ACHN (cell line): ENCODE measurements at places on chromosomes 3 and 15.

DNA sequence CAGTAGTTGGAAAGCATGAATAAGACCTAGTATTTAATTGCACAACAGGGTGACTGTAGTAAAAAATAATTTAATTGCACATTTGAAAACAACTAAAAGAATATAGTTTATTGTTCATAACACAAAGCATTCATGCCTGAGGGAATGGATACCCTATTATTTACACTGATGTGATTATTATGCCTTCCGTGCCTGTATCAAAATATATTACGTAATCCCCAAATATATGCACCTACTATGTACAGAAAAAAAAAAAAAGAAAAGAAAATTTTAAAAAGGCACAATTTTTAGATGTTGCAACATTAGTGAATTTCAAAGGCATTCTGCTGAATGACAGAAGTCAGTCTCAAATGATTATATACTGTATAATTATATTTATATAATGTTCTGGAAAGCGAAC, 647.2 kb upstream of the BCHE start:
- DNase-seq: no peak

GRCh38 chr3:57006949-57007419, 53.5 kb upstream of the SPATA12 start:
- DNase-seq: peak; percentile 33

DNA sequence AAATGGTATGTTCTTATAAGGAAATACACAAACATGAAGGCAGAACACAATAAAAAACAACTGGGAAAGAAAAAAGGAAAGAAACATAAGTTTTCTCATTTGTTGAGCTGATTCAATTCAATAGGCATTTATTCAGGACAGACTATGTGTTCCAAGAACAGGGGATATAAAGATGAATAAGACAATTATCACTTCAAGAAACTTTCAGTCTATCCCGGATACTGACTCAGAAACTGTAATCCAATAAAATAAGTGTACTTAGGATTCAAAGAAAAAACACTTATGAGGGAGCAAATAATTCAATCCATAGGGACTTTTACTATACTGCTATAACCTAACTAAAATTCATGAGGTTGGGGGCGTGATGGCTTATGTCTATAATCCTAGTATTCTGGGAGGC, 3.5 kb upstream of the POPDC2 start:
- DNase-seq: no peak

- no peak for DNase-seq
These were observed 335.8 kb downstream of the MECOM start for GRCh38 chr3:169327546-169328356.

DNA sequence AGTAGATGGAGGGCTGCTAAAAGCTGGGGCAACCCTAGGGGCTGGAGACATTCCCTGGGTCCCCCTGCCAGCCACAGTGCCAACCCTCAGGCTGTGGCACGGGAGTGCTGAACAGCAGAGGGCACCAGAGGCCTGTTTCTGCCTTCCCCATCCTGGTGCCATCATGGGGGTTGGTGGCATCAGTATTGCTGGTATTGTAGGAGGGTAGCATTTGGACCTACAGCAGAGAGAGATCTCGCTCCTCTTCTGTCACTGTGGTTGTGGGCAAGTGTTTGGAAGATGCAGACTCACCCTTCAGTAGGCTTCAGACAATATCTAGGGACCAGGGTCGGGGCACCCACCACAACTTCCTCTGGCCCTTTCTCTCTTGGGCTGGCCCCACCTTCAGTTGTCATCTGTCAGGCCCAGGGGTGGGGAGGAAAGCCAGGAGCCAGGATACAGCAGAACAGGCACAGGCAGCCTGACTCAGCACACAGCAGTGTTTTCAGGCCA, 123.5 kb downstream of the RPLP1 start:
- DNase-seq: peak; percentile 48

DNA sequence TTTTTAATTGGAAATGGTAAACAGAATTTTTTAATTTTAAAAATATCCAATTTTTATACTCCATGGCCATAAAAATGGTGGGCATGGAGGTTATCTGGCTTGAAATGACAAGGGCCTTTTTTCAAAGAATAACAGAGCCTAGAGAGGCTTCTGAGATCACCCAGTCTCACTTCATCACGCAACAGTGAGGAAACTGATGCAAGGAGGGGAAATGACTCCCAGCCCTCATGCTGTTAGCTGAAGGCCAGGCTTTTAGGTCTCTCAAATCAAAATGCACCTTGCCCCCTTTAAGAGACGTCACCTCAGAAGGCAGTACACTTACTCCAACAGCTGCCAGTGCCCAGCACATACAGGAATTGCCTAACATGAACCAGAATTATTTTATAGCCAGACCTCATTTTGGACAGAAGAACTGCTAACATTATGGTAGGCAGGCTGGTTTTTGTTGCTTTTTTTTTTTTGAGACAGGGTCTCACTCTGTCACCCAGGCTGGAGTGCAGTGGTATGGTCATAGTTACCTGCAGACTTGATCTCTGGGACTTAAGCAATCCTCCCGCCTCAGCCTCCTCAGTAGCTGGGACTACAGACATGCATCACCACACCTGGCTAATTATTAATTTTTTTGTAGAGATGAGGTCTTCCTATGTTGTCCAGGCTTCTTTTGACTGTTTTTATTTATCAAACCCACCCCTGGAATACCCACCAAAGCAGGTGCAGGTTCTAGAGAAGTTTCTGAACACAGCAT, 9.1 kb downstream of the RAB43 start:
- peak; percentile 62 for DNase-seq

- DNase-seq: peak; percentile 34
These were observed 587 bp downstream of the PIGX start for GRCh38 chr3:196712514-196713413.

DNA sequence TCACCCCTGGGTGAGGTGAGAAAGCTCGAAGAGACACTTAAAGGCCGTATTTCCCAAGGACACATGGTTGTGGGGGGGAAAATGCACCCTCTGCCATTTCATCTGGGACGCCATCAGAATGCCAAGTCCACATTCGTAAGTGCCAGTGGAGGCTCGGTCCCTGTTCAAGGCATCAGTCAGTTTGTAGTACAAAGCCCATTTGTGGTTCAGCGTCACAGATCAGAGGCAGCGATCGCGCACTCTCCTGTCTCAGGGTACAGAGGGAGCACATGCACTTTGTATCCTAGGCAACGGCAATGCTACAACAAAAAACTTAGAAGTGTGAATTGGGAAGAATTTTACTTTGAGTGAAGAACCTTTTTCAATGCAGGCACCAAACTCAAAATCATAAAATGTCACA, 27.2 kb downstream of the SEMA6D start:
- no peak for DNase-seq

- no peak for DNase-seq
These were observed 47.8 kb downstream of the DAPK2 start for GRCh38 chr15:63998489-63998888.

DNA sequence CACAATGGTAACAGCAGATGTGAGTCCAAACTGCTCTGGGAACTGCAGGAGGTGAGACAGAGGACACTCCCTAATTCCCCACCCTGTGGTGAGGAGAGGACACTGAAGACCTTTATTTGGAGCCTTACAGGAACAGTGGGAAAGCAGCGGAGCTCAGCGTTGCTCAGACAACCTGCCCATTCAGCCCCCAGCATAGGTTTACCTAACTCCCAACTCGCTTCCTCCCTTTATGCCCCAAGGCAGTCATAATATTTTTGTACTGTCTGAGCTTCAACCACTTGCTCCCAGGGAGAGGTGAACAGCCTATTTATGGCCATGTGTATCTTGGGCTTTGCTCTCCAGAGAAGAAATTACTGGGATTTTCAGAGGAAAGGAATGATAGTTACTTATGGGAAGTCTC, 34.1 kb downstream of the SHC4 start:
- no peak for DNase-seq

GRCh38 chr3:124429129-124429815, 301.0 kb upstream of the UMPS start:
- DNase-seq: no peak

- peak; percentile 20 for DNase-seq
These were observed 271.5 kb upstream of the TBL1XR1 start for GRCh38 chr3:177468816-177469215.

DNA sequence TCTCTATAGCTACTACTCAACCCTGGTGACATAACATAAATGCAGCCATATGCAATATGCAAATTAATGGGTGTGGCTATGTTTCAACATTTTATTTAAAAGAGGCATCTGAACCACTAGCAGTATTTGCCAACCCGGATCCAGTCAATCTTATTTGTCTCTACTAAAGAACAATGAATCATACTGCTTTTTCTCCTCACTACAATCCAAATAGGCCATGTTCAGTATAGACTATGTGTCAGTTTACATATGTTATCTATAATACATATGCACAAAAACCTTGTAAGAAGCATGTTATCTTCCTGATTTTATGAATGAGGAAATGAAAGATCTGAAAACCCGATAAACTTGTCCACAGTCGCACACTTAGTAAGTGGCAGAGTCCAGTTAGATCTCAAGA, 125.7 kb downstream of the STAG1 start:
- no peak for DNase-seq

DNA sequence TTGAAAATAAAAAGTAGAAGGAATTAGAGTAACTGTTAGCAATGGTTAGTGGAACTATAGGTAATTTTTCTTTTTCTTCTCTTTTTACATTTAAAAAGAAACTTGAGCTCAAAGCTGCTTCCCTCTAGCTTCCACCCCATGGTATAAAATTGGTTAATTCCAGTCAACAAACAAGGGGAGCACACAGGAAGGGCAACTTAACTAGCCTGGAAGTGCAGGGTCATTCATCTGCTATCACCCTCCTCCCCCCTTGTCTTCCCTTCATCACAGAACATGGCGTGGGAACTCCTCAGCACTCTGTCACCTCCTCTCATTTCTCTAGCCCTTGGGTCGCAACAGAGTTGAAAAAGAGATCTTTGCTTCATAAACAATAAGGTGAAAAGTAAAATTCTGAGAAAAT, 20.0 kb downstream of the MASP1 start:
- no peak for DNase-seq

- no peak for DNase-seq
These were observed 32.3 kb upstream of the ZCWPW2 start for GRCh38 chr3:28316226-28316625.

DNA sequence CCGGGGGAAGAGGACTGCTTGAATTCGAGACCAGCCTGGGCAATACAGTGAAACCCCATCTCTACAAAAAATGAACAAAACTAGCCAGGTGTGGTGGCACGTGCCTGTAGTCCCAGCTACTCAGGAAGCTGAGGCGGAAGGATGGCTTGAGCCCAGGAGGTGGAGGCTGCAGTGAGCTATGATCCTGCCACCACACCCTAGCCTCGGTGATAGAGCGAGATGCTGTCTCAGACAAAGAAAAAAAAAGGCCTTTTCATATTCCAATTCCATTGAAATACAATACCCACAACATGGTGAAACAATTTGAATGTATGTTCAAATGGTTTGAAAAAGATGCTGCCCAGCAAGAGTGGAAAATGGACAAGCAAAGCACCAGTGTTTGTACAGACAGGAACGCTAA, 61.8 kb upstream of the ZNF148 start:
- no peak for DNase-seq

DNA sequence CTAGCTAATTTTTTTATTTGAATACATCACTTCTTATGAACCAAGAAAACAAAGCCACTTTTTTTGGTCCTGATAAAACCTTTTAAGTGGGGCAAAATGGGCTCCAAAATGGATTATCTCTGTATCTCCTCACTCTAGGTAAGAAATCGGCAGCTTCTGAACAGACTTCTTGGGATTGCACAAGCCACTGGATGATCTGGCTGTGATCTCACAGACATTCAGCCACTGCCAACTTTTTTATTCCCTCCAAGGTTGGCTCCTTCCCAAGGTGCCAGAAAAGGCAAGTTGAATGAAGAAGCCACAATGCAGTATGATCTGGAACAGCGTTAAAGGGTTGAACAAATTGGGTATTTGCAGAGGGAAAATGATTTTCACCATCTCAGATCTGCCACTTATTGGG, 73.2 kb downstream of the PRICKLE2 start:
- DNase-seq: no peak

GRCh38 chr3:79314544-79314943, 453.3 kb downstream of the ROBO1 start:
- no peak for DNase-seq

GRCh38 chr3:13009132-13009945, 63.9 kb downstream of the IQSEC1 start:
- no peak for DNase-seq

DNA sequence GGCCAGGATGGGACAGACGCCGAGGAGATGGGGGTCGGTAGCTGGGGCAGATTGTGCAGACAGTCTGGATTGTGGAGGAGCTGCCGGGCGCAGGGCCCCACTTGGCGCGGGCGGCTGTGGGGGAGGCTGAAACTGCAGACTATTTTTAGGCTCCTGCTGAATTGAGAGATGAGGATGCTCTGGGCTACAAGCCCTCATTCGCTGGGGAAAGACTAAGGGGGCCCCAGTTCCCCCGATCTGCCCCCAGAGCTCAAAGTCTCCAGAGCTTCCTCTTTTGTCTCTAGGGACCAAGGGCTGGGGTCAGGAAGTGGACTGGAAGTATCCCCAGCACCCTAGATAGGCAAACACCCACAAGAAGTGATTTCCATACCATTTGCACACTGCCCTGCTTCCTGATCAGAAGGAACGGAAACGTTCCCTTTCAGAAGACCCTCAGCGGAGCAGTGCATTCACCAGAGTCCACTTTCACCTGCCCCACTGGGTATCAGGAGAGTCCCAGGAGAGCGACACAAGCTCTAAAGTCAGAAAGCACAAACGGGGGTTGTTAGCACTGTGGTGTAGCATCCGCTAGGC, 29.7 kb downstream of the SEMA7A start:
- DNase-seq: no peak

DNA sequence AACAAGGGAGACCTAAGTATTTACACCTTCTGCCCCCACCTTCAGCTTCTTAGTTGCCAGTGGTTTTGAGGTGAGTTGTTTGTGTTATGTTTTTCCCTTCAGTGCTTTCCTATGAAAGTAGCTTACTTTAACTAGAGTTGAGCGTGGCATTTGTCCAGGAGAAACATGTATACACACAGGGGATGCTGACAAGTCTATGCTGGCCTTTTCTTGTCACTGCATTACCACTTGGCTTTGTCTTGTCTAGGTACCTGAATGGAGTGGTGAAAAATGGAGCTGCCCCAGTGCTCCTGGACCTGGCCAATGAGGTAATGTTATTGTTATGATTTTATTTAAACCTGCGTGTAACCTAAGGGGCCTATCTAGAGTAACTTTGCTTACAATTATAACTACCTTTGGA, 74.4 kb downstream of the CDIN1 start:
- DNase-seq: no peak

DNA sequence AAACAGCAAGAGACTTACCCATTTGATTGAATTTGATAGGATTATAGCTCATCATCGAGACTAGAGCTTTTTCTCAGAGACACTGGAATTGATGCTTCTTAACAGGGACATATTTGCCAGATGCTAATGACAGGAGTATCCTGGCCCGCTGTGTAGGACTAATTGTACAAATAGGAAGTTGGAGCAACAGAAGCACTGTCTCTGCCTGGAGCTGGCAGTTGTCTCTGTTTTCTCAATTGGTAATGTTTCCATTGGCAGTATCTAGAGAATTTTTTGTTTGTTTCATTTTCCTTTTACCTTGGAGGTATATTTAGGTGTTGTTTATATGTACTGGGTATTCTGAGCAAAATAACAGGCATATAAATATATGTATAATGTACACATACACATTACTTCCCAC, 8.9 kb upstream of the PCOLCE2 start:
- no peak for DNase-seq

- DNase-seq: no peak
These were observed 31.8 kb downstream of the TKT start for GRCh38 chr3:53224026-53224425.
